Dermis blood vessel endothelial cell (primary cell): ENCODE measurements at places on chromosomes 1 and 21. TPM values are rescaled to one million over a fixed set of nuclear protein-coding genes. Genes with fewer than 3 reads are reported as not detected.

The MYBPH gene
- total RNA-seq = not detected in 2 replicates

The C1orf141 gene
- not detected in 2 replicates for total RNA-seq

The OR2T2 gene
- not detected in 2 replicates for total RNA-seq

The TDRD5 gene
- total RNA-seq = not detected in 2 replicates

The CHRM3 gene
- total RNA-seq = 1.4 and 2.6 TPM in 2 replicates

The SMCP gene
- total RNA-seq = not detected in 2 replicates

- no peak for DNase-seq
Measured at GRCh38 chr21:28151758-28152157, 840.9 kb downstream of the LTN1 start.

DNA sequence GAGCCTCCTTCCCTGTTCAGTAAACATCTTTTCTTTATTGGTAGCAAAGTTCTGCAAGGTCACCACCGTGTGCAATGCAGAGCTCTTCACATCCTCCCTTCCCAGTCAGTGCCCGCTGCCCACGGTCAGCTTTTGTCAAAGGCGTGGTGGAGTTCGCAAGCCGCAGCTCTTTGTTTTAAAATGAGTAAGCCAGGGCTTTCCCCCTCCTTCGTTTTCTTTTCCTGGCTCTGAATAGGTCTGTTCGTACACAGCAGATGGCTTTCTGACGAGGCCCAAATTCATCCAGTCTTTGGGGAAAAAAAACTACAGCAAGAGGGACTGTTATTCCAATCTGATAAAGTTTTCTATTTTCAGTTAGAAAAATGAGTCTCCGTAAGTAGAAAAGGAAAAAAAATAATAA lies 153.2 kb downstream of the LRIG2 start:
- no peak for DNase-seq

- no peak for DNase-seq
Measured at GRCh38 chr1:173414539-173415226, 62.5 kb upstream of the PRDX6 start.

DNA sequence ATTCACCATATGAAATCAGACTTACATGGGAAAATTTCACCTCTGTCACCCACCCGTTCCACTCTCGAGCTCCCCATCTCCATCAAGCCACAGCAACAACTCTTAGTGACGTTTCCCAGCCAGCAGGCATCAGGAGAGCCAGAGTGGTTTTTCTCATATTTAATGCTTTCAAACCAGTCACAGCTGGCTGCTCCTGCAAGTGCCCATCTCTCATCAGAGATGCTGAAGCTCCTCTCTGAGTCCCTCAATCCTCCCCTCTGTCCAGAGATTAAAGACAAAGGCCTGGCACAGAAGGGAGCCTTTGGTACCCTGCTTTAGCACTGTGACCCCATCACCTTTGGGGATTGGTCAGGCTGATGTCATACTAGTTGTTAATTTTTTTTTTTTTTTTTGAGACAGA lies 277.3 kb downstream of the DNM3 start:
- no peak for DNase-seq

- DNase-seq = no peak
Measured at GRCh38 chr1:182135946-182136345, 74.4 kb upstream of the ZNF648 start.

- no peak for DNase-seq
Measured at GRCh38 chr21:42459546-42460215, 36.3 kb downstream of the RSPH1 start.

DNA sequence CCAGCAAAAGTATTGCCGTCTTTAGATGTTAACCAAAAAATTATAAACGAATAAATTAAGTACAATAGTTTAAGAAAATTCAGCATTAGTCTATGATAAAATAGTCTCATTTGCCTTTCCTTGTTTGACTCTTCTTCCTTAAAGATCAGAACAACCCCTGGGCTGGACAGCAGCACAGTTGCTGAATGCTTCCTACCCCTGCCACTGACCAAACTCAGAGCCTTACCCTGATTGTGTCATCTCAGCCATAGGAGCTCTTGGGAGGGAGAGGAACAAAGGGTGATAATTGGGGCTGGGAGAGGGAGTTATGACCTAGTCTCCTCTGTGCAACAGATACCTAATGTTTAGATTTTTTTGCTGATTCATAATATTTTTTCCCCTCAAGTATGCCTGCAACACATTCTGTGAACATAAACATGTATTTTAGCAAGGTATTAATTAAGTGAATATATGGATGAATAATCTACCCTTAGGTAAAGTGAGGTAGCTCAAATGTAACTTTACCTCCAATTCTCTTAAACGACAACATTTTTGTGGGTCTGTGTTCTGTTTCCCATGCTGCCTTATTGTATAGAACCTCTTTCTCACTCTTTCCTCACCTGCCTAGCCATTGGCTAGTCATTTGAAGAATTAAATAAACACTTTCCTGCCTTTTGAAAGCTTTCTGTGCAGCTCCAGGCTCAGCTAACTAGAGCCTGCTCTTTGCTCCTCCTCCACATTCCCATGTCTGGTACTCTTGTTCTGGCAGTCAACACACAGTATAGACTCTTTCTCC lies 46.1 kb downstream of the FGGY start:
- no peak for DNase-seq

GRCh38 chr1:94118013-94118412 lies 2.9 kb downstream of the ABCA4 start:
- DNase-seq = no peak

GRCh38 chr1:200211157-200211556 lies 183.6 kb downstream of the NR5A2 start:
- no peak for DNase-seq

- peak; percentile 9 for DNase-seq
Measured at GRCh38 chr21:15679630-15680029, 50.2 kb upstream of the USP25 start.
